ENCODE measurements at places on chromosomes 6 and 20. TPM values are rescaled to one million over a fixed set of nuclear protein-coding genes. Genes with fewer than 3 reads are reported as not detected.

- DNase-seq, result no peak
These were observed 12.7 kb upstream of the FOXF2 start for GRCh38 chr6:1376653-1377052.

DNA sequence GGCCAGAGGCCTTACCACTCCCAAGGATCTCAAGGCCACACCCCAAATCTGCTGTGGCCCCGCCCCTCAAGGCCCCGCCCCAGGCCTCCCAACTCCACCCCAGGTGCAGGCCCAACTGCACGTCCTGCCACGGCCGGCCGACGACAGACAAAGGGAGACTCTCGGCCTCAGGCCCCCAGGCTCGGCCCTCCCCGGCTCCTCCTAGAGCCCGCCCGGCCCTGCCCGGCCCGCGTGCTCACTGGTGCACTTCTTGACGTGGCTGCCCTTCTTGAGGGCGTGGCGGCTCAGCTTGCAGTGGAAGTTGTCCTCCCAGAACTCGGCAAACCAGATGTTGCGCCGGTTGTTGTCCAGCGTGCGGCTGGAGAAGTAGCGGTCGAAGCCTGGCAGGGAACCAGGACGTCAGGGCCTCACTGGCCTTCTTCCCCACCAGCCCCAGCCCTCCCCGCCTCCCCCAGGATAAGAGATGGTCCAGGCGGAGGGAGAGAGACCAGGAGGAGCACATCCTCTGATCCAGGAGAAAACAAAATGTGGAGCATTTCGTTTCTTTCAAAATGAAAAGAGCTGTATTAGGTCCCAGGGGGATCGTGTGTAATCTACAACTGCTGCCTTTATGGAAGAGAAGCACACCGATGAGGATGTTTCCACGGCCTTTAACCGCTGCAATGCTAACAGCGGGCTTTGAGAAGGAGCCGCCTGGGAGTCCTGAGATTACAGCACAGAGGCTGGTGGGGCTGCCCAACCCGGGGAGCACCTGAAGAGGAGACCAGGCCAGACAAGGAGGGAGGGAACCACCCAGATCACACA is 89.4 kb downstream of the GRM4 start:
- DNase-seq, result peak; percentile 54

DNA sequence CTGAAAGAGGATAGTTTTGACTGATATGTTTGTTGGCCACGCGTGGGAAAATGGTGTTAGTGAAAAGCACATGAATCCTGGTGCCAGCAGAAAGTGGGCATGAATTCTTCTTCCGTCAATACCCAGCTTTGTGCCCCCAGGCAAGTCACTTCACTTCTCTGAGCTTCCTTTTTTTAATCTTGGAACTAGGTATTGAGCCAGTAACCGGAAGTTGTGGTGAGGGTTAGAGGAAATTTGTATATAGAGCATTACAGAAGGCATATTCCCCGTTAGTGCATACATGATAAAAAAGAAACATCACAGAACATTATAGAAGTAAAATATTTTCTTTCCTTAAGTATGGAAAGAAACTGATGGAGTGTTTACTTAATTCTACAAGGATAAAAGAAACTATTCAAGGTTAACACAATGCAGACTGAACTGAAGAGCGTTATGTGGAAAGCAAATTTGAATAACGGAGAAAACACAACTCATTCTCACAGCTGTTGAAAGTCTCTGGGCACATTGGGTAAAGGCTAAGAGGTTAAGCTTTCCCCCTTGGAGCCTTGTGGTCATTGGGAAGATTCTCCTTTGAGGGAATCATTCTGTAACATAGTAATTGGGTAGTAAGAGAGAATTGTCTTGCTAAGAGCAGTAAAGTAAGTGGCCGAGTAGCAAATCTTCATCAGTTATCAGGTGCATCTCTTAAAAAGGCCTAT is 223.1 kb downstream of the BCAS1 start:
- DNase-seq, result peak; percentile 16

DNA sequence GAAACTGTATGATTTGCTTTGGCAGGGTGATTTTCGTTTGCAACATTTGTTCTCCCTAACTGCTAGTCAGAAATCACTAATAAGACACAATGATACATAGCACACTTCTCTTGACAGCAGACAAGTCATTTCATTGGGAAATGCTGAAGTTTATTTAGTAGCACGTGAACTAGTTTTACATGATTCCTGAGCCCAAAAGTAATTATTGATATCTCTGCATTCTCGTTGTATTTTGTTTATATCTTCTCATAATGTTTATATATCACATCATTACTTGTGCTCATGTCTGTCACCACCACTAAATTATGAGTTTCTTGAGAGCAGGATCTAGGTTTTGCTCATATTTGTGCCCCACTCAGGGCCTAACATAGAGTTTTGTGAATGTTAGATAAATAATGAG is 151.7 kb downstream of the KIF6 start:
- DNase-seq, result no peak

DNA sequence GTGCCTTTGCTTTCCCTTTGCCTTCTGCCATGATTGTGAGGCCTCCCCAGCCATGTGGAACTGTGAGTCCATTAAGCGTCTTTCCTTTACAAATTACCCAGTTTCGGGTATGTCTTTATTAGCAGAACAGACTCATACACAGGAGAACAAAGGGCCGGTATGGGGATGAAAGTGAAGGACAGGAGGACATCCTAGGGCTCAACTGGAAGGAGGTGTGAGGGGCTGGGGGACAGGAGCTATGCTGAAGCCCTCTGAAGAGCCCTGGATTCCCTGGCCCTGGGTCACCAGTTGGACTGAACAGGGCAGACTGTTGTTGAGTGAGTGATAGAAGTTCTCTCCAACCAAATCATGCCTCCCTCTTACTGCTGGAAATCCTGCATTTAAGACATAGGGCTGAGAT is 105.8 kb downstream of the SCML4 start:
- DNase-seq, result no peak

DNA sequence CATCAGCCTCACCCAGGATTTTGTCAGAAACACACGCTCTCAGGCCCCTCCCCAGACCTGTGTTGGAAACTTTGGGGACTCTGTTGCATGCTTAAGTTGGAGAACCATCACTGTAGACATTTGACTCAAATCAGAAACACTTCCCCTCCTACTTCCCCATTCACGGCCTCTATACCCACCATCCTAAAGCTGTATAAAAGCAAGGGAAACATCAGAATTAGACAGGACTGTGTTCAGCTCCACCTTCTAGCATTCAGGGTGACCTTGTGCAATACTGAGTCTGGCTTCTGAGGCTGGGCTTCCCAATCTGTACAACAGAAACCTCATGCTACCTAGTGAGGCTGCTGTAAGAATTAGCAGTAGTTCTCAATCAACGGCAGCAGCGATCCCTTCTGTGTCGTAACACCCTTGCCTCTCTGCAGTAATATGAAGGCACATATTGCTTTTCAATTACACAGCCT is 252.3 kb downstream of the LY86 start:
- no peak for DNase-seq

DNA sequence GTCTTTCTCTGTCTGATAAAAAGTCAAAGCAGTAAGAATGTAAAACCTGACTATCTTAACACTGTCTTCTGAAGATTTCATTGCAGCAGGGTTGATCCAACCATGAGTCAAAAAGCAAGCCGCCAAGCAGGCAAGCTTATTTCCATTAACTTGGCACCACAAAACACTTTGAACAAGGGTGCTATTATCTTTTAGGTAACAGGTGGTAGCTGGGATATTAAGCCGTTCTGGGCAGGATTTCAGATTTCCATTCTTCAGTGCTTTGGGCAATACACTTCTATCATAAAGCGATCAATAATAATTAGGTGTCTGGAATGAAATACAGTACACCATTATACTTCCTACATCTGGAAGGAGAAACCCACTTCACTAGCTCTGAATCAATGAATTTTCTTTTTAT is 181.9 kb downstream of the TBC1D7 start:
- DNase-seq, result no peak

- no peak for DNase-seq
These were observed 227.4 kb downstream of the LRFN2 start for GRCh38 chr6:40359808-40360207.

GRCh38 chr6:138278326-138278725 is 60.0 kb upstream of the PBOV1 start:
- no peak for DNase-seq

DNA sequence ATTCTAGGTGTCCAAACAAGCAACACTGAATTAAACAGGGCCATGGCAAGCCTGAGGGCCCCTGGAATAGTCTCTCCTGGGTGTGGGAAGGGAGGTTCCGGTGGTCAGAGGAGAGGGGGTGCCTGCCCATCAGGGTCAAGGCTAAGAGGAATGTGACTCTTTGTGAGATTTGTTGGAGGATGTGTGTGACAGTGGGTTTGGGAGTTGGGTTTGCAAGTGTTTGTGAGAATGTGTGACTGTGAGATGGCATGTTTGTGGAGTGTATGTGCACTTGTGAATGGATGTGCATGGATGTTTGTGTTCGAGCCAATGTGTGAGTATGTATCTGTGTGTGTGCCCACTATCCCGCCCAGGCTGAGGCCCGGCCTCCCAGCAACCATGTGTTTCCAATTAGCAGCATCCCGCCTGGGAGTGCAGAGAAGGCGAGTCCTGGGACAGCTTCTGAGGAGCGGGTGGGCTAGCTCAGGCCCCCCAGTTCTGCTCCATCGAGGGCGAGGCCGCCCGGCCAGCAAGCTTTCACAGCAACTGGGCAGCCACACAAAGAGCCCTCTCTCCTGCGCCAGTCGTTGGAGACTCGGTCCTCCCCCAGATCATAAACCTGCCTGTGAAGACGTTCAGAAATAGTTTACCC is 12.6 kb downstream of the FOXC1 start:
- DNase-seq, result no peak

DNA sequence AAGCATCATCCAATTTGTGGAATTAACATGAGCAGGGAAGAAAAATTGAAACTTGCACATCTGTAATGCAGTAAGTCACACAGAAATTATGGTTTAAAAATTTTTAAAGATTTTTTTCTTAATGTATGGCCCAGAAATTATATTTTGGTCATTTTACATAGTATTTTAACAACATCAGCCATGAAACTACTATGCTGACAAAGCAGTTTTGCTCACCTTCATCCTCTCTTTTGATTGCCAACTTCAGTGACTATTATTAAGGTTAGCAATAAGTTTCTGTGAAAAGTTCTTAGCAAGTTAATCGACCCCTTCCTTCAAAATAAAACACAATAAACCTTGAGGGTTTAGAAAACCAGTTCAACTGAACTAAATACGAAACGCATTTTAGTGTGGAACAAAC is 1347.0 kb downstream of the EPHA7 start:
- DNase-seq, result no peak

The TRIM15 gene
- total RNA-seq, result 0.26 TPM

The SLC22A3 gene
- not detected for total RNA-seq

The ZNF165 gene
- 4.6 TPM for total RNA-seq

The MYB gene
- total RNA-seq, result 35.9 TPM

Data from activated CD4-positive, alpha-beta T cell treated with anti-CD3 and anti-CD28 coated beads for 36 hours (primary cell).